ENCODE measurements at places on chromosomes 7 and 10.

DNA sequence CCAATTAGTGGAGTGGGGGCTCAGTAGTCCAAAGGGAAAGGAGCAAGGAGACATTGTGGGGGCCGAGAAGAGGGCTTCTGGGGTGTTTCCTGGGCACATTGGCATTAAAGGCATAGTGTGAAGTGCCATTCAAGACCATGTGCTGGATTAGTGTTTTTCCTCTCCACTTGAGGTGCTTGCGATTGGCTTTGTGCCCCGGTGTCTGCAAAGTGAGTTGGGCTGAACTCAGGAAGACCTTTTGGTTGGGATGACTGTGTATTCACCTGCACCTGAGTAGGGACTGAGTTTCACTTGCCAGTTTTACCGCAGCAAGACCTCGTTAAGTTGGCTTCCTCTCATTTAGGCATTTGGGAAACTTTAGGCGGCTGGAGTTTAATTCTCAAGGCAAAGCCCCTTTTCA, 73.0 kb downstream of the TCF7L2 start:
- no peak for DNase-seq

- DNase-seq, result no peak
These were observed 82.6 kb upstream of the UCN3 start for GRCh38 chr10:5282137-5282536.

GRCh38 chr10:73799899-73800559, 11.4 kb downstream of the NDST2 start:
- no peak for DNase-seq

DNA sequence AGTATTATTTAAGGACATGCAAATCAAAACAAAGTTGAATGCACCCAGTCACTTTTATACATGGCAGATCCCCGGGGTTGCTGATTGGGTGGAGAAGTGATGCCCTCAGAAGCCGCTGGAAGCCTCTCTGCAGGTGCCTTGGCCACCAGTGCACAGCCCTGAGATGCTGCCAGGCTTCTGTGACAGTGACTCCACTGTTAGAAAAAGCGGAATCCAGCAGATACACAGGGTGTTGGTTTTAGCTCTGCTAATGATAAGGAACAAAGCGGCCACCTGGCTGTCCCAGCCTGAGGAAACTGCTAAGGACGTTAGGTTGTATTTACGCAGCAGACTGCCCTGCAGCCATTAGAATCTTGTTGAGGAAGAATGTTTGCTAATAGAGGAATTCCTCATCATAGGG, 47.5 kb downstream of the JAKMIP3 start:
- DNase-seq, result no peak

GRCh38 chr10:95815133-95815532, 59.2 kb downstream of the ENTPD1 start:
- no peak for DNase-seq

DNA sequence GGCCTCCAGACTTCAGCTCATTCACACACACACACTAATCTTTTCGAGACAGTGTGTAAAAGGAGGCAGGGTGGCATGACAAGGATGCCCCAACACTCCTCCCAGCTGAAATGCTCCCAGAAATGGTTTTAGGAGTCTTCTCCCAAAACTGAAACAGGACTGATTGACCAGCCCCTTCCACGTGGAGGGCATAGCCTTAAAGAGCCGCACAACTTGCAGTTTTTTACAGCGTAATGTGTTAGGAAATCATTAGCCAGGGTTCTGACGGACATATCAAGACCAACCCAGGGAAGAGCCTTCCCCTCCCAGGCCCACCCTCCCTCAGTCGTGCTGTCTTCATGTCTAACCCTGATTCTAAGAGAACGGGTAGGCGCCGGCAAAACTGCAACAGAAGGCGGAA, 224.6 kb downstream of the TNS3 start:
- DNase-seq, result no peak

- DNase-seq, result no peak
These were observed 5.0 kb downstream of the PDZD8 start for GRCh38 chr10:117370205-117370604.

GRCh38 chr7:134444961-134445315, 14.0 kb downstream of the AKR1B1 start:
- DNase-seq, result no peak

DNA sequence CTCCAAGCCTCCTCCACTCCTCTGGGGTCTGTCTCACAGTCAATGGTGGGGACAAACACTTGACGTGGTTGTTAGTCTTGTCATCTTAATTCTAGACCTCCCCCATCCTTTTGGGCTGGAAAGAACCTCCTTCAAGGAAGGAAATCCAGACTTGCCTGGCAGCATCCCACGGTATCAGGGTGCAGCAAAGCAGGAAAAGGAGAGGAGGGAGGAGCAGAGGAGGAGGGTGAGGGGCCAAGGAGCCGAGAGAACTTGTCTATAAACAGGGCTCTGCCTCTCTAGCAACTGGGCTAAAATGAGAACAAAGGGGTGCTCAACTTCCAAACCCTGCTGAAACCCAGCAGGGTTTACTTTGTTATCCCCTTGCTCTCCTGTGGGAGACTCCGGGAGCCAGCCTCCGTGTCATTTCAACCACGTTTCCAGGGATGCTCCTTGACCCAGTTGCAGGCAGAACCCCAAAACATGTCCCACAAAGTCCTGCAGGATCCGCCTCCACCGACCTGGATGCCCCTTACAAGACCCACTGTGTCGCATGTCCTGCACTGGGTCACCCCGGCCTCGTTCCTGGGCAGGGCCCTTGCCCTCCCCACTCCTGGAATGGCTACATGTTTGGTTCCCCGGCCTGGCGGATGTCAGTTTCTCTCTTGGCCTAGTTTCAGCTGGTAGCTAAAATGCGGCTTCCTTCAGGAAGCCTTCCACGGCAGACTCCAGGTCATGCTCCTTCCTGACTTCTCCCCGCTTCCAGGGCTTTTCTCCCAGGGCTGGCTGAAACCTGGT, 69.7 kb upstream of the MGMT start:
- DNase-seq, result no peak

DNA sequence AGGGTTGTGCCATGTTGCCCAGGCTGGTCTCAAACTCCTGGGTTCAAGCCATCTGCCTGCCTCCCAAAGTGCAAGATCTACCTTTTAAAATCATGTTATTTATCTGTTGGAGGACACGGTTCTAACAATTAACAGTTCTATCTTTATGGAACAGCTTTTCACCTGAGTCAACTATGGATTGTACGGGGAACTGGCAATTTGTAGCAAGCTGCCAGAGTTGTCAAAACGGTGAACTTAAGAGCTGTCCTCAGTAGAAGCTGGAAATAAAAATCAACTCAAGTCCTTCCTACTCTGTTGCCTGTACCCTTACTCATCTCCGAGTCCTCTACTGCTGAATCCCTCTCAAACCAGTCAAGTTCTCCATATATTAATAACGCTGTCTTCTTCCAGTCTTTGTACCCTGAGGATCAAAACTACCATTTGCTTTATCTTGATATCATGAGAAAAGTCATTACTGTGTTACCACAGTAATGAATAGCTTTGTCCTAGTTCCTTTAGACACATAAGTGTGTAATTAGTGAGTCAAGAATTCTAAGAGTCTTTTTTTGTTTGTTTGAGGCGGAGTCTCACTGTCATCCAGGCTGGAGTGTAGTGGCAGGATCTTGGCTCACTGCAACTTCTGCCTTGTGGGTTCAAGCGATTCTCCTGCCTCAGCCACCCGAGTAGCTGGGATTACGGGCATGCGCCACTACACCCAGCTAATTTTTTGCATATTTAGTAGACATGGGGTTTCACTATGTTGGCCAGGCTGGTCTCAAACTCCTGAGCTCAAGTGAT, 28.2 kb downstream of the HBP1 start:
- no peak for DNase-seq

- DNase-seq, result no peak
These were observed 54.7 kb downstream of the DPYSL4 start for GRCh38 chr10:132241496-132241895.

- DNase-seq, result no peak
These were observed 12.8 kb downstream of the TUBAL3 start for GRCh38 chr10:5391790-5392189.

DNA sequence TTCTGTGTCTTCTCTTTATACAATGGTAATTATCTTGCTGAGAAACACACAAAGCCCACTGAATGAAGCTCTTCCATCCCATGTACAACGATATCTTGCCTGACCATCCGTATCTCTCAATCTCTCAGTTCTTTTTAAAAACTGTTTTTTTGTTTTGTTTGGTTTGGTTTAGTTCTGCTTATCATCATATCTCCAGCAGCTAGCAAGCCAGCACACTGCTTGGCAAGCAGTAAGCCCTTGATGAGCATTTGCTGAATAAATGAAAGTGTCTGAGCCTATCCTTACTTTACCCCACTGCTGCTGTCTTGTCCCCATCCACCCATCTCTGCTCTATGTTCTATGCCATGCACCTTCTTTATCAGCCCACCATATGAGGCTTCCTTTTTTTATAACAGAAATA, 34.2 kb downstream of the ITGB1 start:
- no peak for DNase-seq

- DNase-seq, result no peak
These were observed 1004.2 kb downstream of the GRID1 start for GRCh38 chr10:85362401-85362800.

GRCh38 chr7:138962561-138963270, 18.5 kb downstream of the KIAA1549 start:
- no peak for DNase-seq

DNA sequence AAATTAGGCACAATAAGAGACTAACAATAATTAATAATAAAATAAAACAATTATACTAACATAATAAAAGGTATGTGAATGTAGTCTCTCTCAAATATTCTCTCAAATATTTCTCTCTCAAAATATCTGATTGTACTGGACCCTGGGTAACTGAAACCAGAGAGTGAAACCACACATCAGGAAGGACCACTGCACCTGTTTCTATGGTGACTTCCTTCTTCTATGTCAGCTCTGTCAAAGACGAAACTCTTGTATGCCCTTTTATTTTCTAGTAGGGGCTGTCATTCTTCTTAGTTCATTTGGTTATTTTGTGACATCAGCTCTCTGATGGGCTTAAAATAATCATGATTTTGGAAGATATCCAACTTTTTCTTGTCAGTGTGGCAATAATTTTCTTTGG, 428.0 kb upstream of the TPK1 start:
- DNase-seq, result no peak

- DNase-seq, result no peak
These were observed 15.7 kb upstream of the SVOPL start for GRCh38 chr7:138716889-138717288.

GRCh38 chr7:80088705-80089104, 45.9 kb upstream of the GNAI1 start:
- no peak for DNase-seq

Measured in stimulated activated CD4-positive, alpha-beta T cell treated with anti-CD3 and anti-CD28 coated beads, Interleukin-2, amount 100 ng/mL, for 24 hours (primary cell).